ENCODE measurements at places on chromosomes 2 and 18.

DNA sequence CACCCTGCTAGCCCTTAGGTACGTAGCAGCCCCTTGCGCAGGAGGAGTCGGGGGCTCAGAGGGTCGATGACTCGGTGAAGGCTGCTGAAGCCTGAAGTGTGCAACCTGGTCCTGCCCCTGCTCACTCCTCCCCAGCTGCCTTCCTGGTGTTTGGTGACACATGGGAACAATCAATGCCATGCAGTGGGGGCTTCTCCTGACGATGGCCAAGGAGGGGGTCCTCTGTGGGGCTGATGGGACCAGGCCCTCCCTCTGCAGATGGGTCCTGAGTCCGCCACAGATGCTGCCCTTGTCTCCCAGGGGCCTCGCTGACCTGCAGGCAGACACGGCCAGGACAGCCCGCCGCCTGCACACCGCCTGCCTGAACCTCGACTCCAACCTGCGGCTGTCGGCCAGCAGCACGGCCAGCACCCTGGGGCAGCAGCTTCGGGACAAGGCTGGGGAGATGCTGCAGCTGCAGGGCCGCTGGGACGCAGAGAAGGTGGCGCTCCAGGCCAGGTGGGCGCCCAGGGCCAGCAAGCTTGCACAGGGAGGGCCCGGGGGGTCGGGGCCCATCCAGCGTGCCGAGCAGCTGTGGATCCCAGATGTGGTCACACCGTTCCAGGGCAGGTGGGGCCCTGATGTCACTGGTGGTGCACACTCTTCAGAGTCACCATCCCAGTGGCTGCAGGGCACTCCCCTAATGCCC is 24.6 kb downstream of the CROCC2 start:
- DNase-seq, result no peak

DNA sequence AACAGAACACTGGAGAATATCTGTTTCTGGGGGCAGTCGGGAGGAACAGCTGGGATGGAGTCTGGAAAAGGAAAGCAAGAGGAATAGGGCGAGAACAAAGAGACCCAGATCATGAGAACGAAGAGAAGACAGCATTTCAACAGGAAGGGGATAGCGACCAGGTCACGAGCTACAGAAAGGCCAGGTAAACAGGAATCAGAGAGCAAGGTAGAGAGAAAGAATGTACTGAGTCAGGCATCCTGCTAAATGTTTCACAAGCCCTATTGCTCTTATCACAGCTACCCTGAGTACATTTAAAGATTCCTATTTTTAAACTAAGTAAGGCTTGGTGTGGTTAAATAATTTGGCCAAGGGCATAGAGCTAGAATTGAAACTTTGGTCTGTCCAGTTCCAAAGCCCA is 254.9 kb upstream of the RAB12 start:
- DNase-seq, result no peak

DNA sequence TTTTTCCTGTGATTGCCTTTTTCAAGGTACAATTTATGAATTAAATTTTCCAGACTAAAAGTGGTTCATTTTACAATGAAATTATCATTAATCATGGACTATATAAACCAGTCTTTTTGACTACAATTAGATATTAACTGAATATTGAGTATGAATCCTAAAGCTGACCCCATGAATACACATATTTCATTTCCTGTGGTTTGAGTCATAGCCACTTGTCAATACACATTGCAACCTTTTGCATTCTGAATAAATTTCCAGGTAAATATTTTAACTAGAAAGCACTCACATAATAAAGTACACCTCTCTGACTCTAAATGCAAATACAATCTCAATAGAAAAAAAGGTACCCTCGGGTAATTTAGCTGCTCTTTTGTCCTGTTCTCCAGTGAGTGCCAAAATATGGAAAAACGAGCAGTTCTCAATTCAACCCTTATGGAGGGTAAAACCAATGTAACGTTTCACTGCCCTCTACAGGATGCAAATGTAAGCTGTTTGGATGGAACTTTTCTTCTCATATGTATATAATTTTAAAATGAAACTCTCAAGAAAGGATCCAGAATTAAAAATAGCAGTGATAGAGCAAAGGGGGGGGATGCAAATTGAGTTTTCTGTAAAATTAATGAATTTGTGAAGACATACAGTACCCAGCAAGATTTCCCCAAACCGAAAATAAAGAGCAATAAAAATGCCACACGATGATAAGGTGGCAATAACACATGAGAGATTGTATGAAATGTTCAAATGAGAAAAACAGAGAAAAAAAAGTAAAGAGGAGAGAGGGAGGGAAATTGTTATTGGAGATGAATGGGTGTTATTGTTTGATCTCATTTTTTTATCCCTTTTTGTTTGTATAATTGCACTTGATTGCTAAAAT is 1795.7 kb upstream of the PIK3C3 start:
- no peak for DNase-seq

- DNase-seq, result no peak
These were observed 4.2 kb upstream of the MEIS1 start for GRCh38 chr2:66430505-66431273.

Data from GM19239 (cell line).